ENCODE measurements at places on chromosomes 13 and 19.

- no peak for DNase-seq
These were observed at the start of gene ARHGAP35 for GRCh38 chr19:46860846-46861690. Gene ARHGAP35 (plus strand): TSS chr19:46860997. CDS start chr19:46918676, 57,679 bp downstream.

GRCh38 chr19:1266129-1266915, 2.8 kb upstream of the CIRBP start:
- DNase-seq: peak; percentile 98

DNA sequence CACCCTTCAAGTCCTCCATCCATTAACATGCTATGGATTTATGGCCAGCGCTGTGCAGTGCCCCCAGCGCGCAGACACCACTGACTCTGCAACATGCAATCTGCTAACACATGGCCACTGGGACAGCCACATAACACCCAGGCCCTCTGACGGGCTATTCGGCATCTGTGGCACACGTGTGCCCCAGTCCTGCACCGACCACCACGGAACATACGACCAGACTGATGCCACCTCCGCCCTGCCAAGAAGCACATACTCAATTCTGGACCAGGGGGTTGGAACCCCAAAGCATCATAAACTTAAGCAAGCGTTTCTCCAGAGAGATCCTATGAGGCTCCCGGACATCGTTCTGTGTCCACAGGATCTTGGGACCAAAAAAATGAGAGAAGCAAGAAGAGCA, 9.8 kb downstream of the STK24 start:
- DNase-seq: no peak

- DNase-seq: no peak
These were observed 1131.7 kb downstream of the SLITRK5 start for GRCh38 chr13:88802886-88803285.

DNA sequence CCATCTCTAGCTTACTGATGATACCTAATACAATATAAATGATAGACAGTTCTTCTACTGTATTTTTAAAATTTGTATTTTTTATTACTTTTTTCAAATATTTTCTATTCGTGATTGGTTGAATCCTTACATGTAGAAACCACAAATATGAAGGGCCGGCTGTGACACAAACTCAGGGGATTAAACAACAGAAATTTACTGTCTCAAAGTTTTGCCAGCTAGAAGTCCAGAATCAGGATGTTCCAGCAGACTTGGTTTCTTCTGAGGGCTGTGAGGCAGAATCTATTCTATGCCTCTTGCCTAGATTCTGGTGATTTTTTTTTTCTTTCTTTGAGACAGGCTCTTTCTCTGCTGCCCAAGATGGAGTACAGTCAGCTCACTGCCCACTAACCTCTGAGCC, 13.8 kb downstream of the FPR1 start:
- no peak for DNase-seq

- DNase-seq: no peak
These were observed 1301.5 kb upstream of the ATXN8OS start for GRCh38 chr13:68806125-68806524.

GRCh38 chr13:44765001-44765471, 188.9 kb upstream of the TSC22D1 start:
- DNase-seq: no peak

DNA sequence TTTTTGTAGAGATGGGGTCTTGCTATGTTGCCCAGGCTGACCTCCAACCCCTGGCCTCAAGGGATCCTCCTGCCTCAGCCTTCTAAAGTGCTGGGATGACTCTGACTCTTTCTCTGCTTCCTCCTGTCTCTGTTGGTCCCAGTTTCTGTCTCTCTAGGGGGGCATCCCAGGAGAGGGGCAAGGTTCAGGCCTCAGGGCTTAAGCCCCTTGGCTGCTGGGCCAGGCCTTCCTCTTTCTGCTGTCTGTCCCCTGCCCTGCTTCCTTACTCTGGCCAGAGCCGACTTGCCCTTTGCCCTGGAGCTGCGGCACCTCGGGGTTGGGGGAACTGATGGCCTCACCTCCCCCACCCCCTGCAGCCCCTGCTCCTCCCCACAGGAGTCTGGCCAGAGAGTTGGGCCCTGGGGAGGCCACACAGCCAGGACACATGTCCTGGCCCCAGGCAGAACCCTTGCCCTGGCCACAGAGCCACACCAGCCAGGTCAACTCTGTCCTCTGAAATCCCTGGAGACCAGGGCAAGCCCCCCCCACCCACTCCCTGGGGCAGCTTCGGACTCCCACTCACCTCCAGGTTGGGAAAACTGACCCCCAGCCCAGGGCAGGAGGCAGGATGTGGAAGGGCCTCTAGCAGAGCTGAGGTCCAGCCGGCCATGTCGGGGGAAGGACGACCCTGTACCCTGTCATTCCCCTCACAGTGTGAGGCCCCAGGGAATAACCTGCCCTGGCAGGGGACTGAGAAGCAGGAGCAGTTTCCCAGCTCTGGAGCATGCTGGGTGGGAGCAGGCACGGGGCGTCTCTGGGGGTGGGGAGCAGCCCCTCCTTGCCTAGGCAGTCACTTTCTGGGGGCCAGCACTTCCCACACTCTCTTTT, 23.7 kb downstream of the CEBPA start:
- DNase-seq: no peak

DNA sequence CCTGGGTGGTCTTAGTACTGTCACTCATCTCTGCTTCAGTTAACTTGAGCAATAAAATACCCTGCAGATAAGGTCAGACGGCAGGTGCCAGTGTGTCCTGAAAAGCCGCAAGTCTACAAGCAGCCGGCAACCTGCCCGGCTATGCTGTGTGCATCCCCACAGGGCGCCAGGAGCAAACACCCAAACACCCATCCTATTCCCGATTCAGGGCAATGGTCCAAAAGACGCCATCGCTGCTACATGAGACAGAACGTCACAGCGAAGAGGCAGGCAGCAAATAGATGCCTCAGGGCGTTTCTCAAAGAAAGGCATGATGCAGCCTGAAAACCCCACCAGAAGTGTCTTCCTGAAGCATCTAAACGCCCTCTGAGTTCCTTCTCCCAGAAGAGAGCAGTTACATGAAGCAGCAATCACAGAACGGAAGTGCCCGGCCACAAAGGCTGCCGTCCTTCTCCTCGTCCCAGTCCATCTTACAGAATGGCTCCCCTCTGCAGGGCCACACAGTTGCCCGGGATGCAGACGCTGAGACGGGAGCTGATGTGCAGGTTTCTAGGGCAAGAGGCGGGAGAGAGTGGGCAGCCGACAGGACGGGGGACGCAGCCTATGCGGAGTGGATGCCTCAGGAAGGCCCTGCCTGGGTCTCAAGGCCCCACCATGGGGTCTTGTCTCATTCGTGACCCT, 35.1 kb downstream of the RASA3 start:
- no peak for DNase-seq
